Tibial nerve (tissue), 4 donors: ENCODE measurements at places on chromosomes 1 and 21. TPM values are rescaled to one million over a fixed set of nuclear protein-coding genes. Genes with fewer than 3 reads are reported as not detected.

The ZNF593 gene
- total RNA-seq = 24.9 TPM

The TMIGD3 gene
- 9.6 TPM for total RNA-seq

The ZSWIM5 gene
- 2.5 TPM for total RNA-seq

The RXFP4 gene
- total RNA-seq = not detected

The FAM72A gene
- total RNA-seq = not detected

The SLC6A17 gene
- not detected for total RNA-seq

The C1orf141 gene
- not detected for total RNA-seq

The GJB3 gene
- total RNA-seq = 0.63 TPM

The RHEX gene
- total RNA-seq = not detected

The CYP4A11 gene
- not detected for total RNA-seq

The IQGAP3 gene
- total RNA-seq = 2.4 TPM

The EVI5 gene
- total RNA-seq = 48.8 TPM

The MX2 gene
- 8.1 TPM for total RNA-seq

The FNDC5 gene
- not detected for total RNA-seq

The FAAH gene
- total RNA-seq = 111 TPM

The TFF2 gene
- not detected for total RNA-seq
